ENCODE measurements at places on chromosomes 4 and X.

GRCh38 chr4:53981567-53981966, 82.8 kb downstream of the CHIC2 start:
- DNase-seq: no peak

DNA sequence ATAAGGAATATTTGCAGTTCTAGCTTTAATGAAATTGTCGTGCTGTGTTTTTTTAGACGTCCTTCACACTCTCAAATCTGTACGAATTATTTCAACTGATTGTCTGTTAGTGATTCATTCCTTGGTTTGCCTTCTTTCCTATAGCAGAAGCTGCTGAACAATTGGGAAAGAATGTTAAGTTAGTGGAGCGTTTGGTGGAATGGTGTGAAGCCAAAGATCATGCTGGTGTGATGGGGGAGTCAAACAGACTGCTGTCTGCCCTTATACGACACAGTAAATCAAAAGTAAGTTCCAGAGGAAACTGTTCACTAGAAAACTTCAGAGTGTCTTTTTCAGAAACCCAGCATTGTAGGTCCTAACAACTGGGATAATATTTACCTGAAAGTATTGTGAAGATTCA, 159.9 kb downstream of the RAP1GDS1 start:
- DNase-seq: no peak

GRCh38 chr4:126992910-126993309, 639.8 kb upstream of the INTU start:
- no peak for DNase-seq

- no peak for DNase-seq
Observed at GRCh38 chr4:48243887-48244286, 25.8 kb downstream of the TEC start.

DNA sequence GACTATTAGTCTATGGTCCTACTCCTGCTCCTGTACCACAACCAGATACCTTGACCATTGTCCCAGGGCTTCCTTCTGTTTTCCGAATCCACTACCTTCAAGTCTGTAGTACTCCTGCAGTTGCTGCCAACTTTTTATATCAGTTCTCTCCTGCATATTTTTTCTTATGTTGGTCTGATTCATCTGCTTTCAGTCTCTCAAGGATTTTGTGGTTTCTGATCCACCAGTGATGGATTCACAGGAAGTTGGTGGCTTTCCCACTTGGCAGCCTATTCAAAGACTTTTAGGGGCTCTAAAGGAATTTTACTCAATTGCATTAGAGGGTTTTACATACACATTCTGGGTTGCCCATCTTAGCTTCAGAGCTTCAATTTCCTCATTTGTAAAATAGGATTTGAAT, 23.6 kb downstream of the KIF4A start:
- no peak for DNase-seq

- no peak for DNase-seq
Observed at GRCh38 chr4:106707776-106708463, 328.2 kb downstream of the DKK2 start.

GRCh38 chrX:9859711-9860555, 73.7 kb downstream of the SHROOM2 start:
- DNase-seq: no peak

GRCh38 chr4:81827577-81828202, 356.0 kb upstream of the RASGEF1B start:
- DNase-seq: no peak

DNA sequence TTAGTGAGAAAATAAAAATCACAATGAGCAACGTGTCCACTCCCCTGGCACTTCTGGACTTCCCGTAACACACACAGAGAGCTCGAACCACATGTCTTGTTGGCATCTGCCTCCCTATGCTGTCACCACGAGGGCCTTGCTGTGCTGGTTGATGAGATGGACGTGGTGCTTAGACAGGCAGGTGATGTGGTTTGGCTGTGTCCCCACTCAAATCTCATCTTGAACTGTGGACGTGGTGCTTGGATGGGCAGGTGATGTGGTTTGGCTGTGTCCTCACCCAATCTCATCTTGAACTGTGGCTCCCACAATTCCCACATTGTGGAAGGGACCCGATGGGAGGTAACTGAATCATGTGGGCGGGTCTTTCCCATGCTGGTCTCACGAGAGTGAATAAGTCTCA, 40.0 kb downstream of the FGFRL1 start:
- no peak for DNase-seq

DNA sequence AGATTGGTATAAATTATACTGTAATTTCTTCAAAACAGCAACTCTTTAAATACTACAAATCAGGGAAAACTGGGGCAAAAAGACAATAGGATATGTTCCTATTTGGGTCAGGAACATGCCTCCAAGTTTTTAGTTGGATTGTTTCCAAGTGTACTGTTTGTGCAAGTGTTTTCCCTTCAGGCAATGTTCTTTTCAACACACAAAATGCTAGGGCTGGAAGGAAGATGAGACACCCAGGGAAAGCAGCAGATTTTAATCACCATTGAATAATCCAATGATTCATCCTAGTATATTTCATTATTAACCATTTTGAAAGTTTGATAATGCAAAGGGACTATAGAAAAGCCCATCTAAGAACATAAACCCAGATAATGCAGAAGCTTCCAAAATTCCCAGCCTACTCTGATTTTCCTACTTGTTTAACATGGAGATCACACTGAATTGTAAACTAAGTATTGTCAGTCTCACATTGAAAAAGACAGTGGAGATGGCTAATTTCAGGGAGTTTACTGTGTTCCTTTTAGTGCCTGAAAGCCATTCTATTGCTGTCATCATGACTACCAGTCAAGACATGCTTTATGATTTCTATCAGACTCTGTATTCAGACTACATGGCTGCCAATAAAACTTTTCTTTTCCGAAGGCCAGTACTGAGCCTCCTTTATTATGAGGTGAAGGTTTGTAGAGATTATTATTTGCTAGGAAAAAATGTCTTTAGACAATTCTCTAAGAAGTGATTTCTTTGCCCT, 38.6 kb downstream of the COL4A6 start:
- DNase-seq: no peak

- DNase-seq: no peak
Observed at GRCh38 chr4:42995343-42995944, 102.9 kb downstream of the GRXCR1 start.

- DNase-seq: no peak
Observed at GRCh38 chr4:49217492-49217891, 231.4 kb downstream of the CWH43 start.

DNA sequence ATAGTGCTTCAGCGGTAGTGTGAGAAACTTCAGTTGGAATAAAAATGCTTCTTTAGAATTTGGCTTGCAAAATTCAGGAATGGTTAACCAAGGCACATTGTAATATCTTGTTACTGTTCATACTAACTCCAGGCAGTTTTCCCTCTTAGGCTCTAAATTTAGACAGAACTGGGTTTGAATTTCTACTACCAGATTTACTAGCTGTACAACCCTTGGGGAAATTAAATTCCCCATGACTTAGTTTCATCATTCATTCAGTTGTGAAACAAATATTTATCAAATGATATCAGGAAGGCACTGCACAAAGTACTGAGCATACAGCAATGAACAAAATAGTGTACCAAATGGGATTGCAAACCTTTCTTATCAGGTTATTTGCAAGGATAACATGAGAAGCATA, 135.0 kb upstream of the IL15 start:
- DNase-seq: no peak

GRCh38 chr4:58760737-58761136, 1650.6 kb upstream of the IGFBP7 start:
- no peak for DNase-seq

DNA sequence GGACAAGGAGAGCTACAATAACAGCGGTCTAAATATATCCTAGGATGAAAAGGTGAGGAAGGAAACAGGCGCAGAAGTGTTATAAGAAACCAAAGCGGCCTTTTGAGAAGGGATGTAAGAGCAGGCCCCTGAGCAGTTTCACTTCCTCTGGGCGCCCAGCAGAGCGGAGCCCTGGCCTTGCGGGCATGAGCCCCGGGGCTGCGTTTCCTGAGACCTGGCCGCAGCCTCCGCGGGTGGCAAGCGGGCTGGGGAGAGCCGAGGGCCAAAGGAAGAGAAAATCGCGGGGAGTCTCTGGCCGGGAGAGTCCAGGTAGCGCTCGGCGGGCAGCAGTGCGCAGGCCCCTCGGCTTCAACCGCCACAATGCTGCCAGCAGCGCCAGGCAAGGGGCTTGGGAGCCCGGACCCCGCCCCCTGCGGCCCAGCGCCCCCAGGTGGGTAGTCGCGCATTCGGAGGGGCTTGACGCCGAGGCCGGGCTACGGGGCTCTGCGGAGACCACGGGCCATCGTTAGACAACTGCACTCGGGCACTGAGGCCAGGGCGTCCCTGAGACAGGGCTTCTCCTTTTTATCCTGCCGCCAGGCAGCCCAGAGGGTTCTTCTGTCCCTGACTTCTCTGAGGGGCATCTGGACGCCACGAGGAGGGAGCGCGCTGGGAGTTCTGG, at the start of gene BANK1:
Gene BANK1 (plus strand): TSS at position 210 of the 661 bp plus-strand sequence. CDS start 151 bp downstream, at position 361.
- no peak for DNase-seq

DNA sequence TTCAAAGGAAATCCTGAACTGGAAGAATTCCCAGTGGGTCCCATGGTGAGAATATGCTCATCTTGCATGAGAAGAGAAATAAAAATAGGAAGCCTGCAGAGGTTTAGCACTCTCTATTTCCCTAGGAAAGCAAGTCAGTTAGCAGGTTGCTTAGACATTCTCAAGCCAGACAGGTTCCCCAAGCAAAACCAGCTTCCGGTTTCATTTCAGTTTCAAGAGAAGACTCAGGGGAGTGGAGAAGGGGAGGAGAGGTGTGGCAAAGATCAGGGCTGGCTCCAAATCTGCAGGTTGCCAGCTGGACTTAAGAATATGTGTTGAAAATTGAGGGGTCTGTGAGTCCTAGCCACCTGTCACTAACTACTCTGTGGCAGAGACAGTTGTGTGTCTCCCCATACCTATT, 107.5 kb downstream of the CLNK start:
- DNase-seq: no peak
